CD4-positive, alpha-beta T cell treated with Interleukin-10 for 1 hour (primary cell): ENCODE measurements at places on chromosomes 16 and 17.

DNA sequence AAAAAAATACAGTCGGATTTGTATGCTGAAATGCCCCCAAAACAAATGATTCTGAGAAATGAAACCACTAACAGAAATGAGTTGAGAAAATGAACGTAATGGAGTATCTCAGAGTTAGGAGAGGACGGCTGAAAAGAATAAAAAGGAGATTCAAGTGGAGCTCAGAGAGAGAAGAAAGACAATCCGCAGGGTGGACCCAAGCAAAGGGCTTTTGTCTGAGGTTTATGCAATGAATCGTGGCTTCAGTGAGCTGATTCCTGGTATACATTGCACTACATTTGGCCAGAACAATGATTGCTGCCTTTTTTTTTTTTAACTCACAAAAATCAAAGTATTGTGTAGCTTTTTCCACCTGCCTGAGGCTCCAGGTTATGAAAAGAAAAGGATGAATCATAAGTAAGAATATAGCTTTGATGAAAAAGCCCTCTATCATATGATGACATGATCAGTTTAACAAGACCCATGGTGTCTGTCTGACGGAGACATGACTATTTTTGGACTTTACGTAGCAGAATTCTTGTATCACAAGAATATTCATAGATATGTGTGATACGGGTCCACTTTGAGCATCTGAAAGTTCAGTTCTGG is 4.4 kb upstream of the MED9 start:
- no peak for DNase-seq

GRCh38 chr16:10280262-10281170 is 98.3 kb upstream of the GRIN2A start:
- no peak for DNase-seq

DNA sequence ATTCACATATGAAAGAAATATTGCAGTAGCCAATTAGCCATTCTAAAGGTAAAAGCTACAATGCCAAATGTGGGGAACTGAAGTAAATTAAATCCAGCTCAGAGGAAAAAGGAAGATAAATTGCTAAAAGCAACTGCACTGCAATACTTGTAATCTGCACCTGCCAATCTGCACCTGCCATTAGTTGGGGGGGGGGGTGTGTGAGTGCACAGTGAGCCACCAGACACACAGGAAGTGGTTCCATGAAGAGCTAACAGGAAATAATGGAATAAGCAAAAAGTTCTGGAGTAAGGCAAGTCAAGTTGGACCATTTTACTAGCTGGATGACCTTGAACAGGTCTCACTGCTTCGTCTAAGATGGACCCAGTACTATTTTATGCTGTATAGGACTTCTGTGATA is 191.8 kb downstream of the PARN start:
- no peak for DNase-seq

DNA sequence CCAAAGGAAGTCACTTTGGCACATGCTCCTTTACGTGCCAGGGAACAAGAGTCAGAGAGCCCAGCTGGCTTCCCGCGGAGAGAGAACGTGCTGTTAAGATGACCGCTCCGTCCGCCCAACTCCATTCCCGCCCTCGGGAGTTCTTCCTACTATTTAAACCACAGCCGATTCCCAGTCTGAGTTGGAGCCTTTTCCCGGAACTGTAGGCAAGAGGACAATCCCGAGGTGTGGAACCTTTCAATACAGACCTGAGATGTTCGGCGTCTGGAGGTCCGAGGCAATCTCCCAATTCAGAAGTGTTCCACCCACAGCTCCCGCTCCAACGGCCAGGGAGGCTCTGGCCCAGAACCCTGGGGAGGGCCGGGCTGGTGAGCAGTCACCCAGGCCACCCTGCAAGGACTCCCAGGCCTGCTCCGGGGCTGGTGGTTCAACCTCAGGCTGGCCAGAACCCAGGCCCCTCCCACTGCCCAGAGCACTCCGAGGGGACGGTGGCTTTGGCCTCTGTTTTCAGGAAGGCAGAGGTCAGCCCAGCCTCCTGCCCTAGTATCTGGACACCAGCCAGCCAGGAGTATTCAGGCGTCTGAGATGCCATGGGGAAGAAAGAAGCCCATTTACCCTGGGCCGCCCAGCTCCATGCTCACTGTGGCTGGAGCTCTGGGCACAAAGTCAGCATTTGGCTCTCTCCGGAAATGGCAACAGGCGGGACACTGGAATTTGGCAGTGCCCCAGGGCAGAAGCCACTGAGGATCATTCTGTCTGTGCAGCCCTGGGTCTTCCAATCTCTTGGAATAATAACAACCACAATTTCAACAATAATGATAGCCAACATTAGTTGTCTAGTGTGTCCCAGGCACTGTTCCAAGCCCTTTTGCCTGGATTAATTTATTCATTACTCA is 21.4 kb downstream of the EMP2 start:
- DNase-seq = no peak

DNA sequence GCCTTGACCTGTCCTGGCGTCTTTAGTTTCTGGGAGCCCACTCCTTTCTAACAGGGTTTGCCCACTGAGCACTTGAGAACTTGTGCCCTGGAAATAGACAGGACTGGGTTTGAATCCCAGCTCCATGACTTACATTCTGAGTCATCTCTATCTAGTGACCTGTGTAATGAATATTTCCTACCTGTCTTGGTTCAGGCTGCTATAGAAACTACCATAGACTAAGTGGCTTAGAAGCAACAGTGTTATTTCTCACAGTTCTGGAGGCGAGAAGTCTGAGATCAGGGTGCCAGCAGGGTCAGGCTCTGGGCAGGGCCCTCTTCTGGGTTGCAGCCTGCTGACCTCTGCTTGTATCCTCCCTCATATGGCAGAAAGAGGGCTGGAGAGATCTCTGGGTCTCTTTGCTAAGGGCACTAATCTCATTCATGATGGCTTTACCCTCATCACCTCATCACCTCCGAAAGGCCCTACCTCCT is 110.7 kb upstream of the DHX40 start:
- no peak for DNase-seq

DNA sequence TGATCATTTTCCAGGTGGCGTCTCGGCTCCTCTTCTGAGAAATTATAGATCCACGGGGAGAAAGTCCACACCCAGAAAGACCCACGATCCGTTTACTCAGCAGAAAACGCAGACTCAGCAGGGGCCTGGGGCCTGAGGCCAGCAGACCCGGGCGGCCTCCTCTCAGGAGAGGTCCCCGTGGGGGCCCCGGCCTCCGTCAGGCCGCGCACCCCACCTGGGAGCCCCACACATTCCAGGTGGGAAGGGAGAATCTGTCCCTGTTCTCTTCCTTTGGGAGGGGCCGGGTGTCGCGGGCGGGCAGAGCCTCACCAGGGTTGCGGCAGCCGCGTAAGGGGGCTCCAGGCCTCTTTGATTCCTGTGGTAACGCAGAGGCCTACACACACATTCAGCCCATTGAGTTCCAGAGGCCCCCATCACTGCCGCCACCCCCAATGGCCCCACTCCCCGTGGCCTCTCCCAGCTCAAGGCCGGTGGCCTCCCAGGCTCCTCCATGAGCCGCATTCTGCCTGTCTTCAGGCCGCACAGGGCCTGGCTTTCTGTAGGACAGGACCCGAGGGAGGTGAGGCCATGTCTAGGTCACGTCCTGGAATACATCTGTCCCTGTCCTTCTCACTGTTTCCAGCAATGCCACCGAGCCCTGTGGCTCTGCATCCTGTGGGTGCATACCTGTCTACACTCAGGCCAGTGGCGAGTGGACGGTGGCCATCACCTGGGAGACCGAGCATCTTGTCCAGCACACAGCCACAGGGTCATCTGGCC is 1.6 kb upstream of the IGFALS start:
- DNase-seq = no peak

DNA sequence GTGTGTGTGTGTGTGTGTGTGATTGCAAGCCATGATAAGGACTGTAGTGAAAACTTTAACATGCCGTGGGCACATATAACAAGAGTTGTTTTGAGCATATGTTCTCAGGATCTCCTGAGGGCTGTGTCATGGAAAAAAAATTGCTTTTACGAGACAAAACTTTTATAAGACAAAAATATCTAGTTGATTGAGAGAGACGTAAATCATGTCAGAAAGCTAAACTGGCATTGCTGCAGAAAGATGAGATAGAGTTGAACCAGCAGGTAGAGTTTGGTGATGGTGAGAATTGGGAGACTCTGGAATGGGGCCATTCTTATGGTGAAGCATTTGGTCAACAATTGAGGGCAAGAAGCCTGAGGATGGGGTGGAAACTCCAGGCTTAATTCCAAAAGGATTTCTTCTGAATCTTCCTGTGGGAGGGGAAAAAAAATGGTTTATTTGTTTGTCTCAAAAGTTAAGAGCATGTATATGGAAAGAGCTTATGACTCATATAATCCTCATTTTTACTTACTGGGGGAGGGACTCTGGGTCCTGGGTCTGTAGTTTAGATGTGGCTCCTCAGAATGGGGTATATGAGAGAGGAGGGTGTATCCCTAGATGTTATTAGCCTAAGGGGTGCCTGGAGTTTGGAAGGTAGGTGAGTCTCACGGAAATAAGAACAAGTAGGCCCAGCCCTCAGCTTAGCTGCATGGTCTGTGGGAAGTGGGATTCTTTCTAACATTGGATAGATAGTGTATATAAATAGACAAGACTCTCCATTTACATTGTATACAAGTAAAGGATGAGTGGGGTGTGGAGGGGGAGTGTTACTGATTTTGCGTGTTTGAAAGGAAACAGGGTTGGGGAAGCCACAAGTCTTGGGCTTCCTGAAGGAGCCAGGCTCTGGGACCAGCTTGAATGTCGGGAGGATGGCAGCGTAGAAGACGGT is 7.1 kb downstream of the MINK1 start:
- DNase-seq = no peak

- no peak for DNase-seq
Measured at GRCh38 chr16:70790815-70791214, 10.1 kb downstream of the VAC14 start.

- DNase-seq = no peak
Measured at GRCh38 chr17:72771734-72772133, 320.8 kb downstream of the SLC39A11 start.

DNA sequence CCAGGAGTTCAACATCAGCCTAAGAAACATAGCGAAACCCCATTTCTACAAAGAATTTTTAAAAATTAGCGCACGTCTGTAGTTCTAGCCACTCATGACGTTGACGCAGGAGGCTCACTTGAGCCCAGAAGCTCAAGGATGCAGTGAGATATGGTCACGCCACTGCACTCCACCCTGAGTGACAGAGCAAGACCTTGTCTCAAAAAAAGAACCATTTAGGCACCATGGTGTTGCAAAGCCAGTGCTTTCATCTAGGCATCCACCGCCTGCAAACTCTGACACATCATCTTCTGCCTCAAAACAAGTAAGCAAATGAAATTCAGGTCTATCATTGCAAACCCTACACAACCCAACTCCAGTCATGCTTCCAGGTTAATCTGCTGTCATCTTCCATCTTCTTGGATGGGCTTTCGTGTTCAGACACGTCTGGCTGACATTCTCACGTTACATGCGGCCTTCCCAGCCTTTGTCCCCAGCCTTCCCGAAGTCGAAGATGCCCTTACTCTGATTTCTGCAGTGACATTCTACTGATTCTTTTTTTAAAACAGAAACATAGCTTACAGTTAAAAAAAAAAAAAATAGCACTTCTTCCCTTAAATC is 8.9 kb downstream of the ANKRD11 start:
- no peak for DNase-seq

- DNase-seq = no peak
Measured at GRCh38 chr16:58119509-58119845, 9.7 kb downstream of the CFAP20 start.

- DNase-seq = no peak
Measured at GRCh38 chr16:1330931-1331711, 2.3 kb upstream of the BAIAP3 start.

DNA sequence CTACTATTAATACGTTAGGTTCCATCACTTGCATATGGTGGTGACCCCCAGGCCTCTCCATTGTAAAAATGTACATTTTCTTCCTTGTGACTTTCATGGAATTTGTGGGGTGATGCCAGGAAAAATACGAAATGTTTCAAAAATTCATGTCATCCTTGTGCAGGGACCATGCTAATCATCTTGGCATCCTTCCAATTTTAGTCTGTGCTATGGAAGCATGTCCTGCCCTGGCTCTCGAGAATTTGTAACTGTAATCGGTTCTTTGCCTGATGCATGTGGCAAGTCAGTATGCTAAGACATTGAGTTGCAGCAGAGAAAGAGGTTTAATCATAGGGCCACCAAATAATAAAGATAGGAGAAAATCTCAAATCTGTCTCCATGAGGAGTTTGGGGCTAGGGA is 14.3 kb upstream of the GINS3 start:
- no peak for DNase-seq

GRCh38 chr16:54506741-54507500 is 220.3 kb upstream of the IRX3 start:
- no peak for DNase-seq

DNA sequence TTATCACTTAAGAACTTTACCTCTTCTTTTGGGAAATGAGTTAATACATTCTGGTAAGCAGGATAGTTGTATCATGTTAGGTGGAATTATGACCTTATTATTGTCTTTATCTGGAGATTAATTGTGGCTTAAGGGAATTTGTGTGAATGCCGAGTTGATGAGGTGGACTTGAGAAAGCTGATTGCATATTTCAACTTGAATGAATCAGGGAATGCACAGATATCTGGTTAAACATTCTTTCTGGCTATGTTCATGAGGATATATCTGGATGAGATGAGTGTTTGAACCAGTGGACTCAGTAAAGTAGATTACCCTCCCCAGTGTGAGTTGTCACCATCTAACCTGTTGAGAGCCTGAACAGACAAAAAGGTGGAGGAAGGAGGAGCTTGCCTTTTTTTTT is 326.1 kb upstream of the GOT2 start:
- no peak for DNase-seq

- DNase-seq = no peak
Measured at GRCh38 chr16:31327646-31328225, 27.2 kb upstream of the ITGAX start.

DNA sequence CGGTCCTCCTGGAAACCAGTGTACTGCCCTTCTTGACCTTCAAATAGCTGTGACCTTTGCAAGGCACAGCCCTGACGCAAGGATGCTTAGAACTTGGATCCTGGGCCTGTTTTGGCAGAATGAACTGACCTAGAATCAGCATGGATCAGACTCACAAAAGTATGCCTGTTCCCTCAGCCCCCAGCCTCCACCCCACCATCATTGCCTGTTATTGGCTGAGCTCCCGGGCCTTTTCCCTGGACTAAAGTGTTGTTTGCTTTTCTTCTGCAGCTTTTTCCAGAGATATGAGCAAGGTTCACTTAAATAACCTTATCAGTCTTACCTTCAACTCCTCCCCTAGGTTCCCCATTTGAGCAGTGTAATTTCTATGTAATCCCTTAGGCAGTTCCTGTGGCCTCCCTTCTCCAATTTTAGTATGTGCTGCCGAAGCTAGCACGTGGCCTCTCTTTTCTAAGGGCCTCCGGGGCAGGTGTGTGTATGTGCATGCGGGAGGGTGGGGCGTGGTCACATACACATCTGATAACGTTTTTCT is 347.4 kb downstream of the MAF start:
- no peak for DNase-seq
